ENCODE measurements at places on chromosomes 12 and 14.

GRCh38 chr12:29528161-29528560, 30.7 kb upstream of the OVCH1 start:
- no peak for DNase-seq

- peak; percentile 57 for DNase-seq
Measured at GRCh38 chr14:22630486-22630885, 13.7 kb downstream of the OR6J1 start.

GRCh38 chr12:117365049-117365616, 3.7 kb upstream of the NOS1 start:
- DNase-seq, result no peak

DNA sequence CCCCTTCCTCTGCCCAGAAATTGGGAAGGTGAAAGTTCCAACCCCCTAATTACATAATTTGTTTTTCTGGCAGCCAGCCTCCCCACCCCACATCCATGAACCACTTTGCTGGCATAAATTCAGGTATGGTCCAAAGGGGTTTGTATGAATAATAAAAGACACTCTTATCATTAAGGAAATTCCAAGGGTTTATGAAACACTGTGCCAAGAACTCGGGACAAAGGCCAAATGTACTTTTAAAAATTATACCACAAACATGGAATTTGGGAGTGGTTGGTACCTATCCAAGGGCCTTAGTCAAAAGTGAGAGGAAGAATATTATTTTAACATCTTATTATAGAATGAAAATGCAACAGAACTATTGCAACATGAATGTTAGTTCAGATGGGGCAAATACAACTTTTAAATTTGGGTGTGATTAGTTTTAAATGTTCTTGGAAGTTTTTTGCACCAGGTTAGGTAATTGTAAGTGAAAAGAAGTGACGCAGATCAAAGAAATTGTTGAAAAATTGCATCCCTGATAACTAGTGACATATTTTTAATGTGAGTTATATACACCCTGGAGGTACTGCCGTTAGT, 217.8 kb downstream of the TMEM117 start:
- no peak for DNase-seq

- DNase-seq, result peak; percentile 43
Measured at GRCh38 chr12:121958541-121959240, 40.3 kb downstream of the CFAP251 start.

DNA sequence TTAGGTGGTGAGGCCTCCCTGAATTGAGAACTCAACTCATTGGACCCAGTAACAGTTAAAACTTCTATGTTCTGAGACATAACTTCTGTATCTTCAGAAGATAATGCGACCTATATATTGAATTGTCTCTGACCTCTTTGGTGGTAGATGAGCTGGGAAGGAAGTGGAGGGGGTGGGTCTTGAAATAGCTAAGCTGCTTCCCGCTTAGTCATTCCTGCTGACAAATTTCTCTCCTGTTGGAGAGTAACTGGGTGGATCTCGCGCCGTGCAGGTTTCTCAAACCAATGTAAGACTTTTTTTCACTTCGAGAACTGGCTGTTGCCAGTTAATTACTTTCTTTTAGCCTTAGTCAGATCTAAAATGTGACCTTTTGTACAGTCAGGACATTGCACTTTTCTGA, 100.8 kb downstream of the PPHLN1 start:
- DNase-seq, result no peak

DNA sequence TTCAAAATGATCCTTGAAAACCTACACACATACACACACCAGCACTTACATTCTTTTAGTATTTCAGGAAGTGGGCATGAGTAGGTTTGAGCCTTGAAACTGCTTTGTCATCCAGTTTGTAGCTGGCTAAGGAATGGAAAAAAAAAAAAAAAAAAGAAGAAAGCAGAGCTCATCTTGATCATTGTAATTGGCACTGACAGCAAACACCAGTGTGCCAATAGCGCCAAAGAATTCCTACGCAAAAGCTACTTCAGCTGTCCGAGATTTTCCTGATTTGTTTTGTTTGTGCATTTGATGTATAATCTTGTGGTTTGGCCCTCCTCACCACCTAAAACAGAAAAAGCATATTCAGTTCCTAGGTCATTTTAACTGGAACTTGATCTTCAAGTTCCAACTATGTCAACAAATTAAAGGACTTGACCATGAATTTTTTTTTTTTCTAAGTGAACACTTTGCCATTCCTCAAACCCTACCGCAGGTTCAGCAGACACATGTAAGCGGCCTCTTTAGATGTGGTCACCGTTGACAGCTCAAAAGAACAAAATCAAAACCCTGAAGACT, 57.3 kb downstream of the FLRT2 start:
- DNase-seq, result peak; percentile 36

GRCh38 chr12:64160021-64160710, 61.9 kb downstream of the KICS2 start:
- no peak for DNase-seq

- DNase-seq, result no peak
Measured at GRCh38 chr12:106039242-106039641, 99.5 kb downstream of the NUAK1 start.

GRCh38 chr12:111438481-111438880, 32.8 kb downstream of the SH2B3 start:
- DNase-seq, result no peak

DNA sequence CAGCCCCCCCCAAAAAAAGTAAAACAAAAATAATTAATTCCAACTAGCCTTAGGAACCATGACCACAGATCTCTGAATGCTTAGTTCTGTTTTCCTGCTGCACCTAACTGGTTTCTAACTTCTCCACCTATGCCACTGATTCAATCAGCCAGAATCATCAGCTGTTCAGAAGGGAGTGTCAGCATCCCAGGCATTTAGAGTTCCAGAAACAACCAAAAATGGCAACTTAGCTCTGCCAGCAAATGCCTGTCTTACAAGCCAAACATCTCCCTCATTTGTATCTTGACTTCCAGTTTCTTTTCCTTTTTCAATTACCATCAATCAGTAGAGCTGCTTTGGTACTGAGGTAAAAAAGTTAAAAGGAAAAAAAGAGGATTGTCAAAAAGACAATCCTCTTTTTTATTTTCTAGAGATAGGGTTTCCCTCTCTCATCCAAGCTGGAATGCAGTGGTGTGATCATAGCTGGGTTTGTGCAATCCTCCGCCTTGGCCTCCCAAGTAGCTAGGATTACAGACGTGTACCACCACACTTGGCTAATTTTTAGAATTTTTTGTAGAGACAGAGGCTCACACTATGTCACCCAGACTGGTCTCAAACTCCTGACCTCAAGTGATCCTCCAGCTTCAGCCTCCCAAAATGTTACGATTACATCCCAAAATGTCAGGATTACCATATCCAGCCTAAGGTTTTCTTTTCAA, 45.2 kb upstream of the ISM2 start:
- DNase-seq, result no peak

- peak; percentile 46 for DNase-seq
Measured at GRCh38 chr12:14845350-14845750, 2.0 kb upstream of the ART4 start.

- no peak for DNase-seq
Measured at GRCh38 chr12:132856581-132856980, 27.9 kb upstream of the GOLGA3 start.

DNA sequence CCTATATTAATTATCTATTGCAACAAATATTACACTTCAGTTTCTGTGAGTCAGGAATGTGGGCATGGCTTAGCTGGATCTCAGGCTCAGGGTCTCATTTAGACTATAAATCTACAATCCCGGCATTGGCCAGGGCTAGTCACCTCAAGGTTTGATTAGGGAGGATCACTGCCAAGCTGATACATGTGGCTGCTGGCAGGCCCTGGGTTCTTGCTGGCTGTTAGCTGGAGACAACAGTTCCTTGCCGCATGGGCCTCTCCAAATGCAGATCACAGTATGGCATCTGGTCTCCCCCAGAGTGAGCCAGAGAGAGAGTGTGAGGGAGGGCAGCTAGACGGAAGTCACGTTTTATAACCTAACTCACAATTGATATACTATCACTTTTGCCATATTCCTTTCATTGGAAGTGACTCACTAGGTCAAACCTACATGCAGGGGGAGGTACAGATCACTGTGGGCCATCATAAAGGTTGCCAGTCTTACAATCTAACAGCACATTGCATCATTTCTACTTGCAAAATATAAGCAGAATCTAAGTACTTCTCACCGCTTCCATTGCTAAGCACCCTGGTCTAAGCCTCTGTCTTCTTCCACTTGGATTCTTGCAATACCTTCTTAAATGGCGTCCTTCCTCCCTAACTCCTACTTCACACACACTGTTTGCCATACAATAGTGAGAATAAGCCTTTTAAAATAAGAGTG, 174.0 kb upstream of the ARHGAP5 start:
- no peak for DNase-seq

- DNase-seq, result no peak
Measured at GRCh38 chr12:124695861-124696260, 128.4 kb upstream of the NCOR2 start.

DNA sequence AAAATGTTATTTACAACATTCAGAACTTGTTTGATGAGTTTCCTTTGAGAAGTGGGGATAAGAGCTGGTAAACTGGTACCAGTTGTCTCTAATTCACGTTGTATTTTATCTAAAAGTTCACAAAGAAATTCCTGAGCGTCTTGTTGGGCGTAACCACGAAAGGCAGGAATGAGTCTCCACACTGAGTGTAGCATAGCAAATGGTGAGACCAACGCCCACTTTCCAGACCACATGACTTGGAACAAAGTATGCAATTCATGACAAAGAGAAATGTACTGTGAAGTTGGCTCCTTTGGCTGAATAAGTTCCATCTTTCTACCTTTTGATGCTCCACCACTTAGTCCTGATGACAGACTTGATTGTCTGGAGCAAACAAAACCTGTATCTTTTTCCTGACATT, 18.4 kb downstream of the USP44 start:
- DNase-seq, result peak; percentile 18

- DNase-seq, result no peak
Measured at GRCh38 chr12:32027684-32028365, 68.6 kb downstream of the RESF1 start.

GRCh38 chr12:6345319-6346091, 3.6 kb upstream of the TNFRSF1A start:
- DNase-seq, result peak; percentile 86

DNA sequence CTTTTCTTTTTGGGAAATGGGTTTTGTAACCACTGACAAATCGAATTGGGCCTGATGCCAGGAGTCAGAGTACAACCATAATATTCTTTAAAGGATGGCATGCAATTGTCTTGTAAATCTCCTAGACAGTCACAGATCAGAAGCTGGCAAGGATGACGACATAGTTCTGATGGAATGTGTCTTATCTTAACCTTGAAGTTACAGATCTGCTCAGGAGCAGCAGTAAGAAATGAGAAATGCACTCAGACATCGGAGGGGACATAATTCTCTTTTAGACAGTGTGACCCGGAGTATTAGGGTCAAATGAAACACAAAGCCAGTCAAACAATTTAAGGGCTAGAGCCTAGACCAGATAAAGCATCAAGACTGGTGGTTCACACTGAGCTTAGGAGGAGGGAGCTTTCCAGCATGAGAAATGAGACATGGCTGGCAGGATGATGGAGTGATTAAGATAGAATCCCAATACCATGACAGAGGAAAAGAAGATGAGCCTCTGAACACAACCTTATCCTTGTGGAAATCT, 17.5 kb downstream of the CBX5 start:
- no peak for DNase-seq

DNA sequence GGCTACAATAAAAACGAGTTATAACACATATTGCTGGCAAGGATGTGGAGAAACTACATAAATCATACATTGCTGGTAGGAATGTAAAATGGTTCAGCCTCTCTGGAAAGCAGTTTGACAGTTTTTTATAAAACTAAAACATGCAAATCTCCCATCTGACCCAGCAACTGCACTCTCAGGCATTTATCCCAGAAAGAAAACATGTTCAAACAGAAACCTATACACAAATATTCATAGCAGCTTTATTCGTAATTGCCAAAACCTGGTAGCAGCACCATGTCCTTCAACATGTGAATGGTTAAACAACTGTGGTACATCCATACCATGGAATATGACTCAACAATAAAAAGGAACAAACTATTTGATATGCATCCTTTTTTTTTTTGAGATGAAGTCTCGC, 10.1 kb upstream of the TMCC3 start:
- DNase-seq, result no peak

DNA sequence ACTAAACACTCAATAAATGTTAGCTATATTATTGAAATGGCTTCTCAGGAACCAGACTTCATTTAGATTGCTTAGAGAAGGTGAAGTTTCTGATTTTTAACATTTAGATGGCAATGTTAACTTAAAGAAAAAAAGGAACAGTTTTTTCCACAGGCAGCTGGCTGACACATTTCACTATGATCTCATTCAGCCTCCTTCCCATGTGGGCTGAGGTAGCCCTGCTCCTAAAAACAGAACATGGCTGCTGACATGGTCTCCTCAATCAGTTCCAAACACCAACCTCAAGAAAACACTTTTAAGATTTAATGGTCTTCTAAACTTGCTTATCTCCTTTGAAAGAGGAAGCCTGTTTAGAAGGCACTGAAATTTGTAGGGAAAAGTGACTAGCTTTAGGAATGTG, 23.8 kb downstream of the GNS start:
- no peak for DNase-seq

GRCh38 chr12:93361151-93361919, 16.4 kb upstream of the NUDT4 start:
- DNase-seq, result peak; percentile 29

- DNase-seq, result peak; percentile 30
Measured at GRCh38 chr14:90703841-90704737, 112.1 kb downstream of the TTC7B start.

DNA sequence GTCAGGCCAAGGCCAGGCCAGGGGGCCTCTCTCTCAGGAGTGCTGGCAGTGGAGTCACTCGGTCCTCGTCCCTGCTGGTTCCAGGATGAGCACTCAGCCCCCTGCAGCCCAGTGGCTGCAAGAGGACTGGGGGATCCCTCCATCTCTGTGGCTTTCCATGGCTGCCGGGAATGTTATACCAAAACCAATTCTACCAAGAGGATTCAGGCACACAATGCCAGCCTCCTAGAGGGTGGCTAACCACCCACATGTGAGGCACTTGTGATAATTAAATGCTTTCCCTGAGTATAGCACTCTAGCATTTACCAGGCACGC, 21.9 kb downstream of the ASB2 start:
- DNase-seq, result no peak

DNA sequence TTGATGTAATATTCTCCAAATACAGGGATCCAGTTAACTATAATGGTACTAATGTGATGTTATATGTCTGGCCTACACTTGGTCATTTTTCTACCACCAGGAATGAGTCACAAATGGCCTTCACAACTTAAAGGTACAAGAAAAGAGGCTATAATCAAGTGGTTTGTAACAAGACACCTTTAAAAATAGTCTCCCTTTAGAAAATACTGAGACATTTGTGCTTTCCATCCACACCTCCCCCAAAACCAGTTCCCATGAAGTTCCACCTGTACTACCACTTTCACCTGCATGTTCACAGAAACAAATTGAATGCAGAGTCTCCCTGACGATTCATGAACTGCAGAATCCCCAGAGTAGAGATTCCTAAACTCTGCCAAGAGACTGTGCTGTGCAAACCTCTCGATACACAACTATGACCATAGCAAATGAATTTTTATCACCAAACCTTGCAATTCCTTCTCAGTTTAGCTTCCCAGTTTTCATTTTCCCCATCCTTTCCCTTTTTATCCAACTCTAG, 6.0 kb downstream of the BTG1 start:
- DNase-seq, result no peak

- DNase-seq, result no peak
Measured at GRCh38 chr12:93680006-93680405, 2.8 kb downstream of the CRADD start.
